ENCODE measurements at places on chromosomes 13 and 19.

DNA sequence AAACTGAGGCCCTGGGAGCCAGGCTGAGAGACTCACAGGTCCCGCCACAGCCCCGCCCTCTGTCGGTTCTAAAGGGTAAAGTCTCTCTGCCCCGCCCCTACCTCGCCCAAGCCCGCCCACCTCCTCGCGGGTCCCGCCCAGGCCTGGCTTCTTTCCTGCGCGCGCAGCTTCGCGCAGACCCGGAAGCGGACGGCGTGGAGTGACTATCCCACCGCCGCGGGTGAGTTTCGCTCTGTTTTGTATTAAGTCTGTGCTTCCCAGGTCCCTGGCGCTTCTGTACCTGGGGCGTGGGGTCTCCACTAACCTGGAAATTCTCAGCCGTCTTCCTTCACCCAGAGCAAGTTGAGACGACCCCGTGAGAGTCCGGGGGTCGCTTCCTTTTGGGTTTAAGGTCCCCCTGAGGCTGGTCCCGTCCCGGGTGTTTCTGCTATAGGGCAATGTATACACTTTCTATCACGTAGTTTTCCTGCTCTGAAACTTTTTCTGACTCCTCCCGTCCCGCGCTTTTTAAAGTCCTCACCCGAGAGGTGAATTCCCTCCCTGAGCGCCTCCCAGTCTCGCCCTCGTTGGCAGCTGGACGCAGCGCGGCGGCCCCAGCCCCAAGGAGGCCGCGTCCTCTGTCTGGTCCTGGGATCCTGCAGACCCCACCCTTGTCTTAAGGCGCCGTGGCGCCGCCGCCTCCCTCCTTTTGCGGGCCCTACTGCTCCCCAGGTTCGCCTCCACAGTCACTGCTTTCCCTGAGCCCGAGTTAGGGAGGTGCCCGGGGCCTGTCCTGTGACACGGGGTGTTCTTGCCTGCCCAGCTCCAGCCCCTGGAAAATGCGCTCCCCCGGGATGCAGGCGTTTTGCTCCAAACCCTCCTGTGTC is at the start of gene ZNF765:
Gene ZNF765 (plus strand): TSS at position 176 of the 866 bp plus-strand sequence. CDS start 2,867 bp downstream, outside the sequence.
- DNase-seq = peak; percentile 96
- H3K27ac ChIP-seq = peak within 1 kb of the TSS; percentile 72
- peaks cover 3% of the 10 kb centered on the region for H3K36me3 ChIP-seq
- peaks cover 18% of the 10 kb centered on the region for H3K4me1 ChIP-seq
- peak within 1 kb of the TSS; percentile 87 for H3K4me3 ChIP-seq

DNA sequence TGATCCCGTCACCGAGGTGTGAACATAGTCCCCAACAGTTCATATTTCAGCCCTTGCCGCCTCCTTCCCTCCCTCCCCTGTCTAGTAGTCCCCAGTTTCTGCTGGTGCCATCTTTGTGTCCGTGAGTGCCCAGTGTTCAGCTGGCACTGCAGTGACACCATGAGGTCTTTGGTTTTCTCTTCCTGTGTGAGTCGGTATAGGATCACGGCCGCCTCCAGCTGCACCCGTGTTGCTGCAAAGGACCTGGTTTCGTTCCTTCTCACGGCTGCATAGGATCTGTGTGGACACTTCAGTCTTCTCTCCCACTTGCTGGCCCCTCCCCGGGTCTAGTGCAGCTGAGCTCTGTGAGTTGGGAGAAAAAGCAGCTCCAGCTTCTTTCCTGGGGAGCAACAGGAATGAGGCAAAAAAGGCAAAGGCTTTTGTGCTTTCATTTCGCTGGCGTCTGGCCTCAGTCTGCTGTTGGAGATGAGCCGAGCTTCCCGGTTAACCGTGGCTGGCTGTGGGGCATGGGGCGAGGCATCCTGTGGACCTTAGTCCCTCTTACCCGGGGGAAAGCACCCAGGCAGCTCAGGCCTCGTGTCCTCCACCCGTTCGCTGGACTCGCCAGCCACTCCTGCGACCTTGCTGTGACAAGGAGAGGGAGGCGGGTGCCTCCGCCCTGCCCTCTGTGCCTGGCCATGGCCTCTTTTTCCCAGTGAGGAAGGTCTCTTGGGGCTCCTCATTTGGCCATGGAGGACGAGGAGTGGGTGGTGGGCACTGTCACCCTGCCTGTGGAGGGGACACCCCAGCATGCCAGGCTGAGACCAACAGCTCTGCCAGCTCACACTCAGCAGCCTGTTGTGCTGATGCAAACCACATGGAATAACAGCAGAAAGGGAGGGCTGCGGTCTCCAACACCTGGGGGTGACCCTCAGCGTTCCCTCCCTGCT is 196.5 kb downstream of the TEX29 start:
- no peaks in the 10 kb centered on the region for H3K27me3 ChIP-seq
- DNase-seq = no peak
- no peak overlapping the region for H3K4me3 ChIP-seq
- no peak overlapping the region for H3K27ac ChIP-seq
- H3K36me3 ChIP-seq = no peaks in the 10 kb centered on the region

DNA sequence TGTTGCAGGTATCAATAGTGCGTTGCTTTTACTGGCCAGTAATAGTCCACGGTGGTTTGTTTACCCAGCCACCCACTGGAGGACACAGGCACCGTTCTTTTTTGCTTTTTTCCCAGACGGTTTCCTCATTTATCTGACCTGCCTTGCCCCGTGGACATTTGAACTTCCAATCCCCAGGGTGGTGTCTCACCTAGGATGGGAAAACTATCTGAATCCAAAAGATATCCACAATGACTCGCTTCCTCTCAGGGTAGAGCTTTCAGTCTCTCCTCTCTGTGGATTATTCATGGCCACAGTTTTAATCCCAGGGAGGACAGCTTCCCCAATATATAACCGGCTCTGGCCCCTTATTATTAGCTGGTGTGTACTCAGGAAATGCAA is 170.8 kb downstream of the FOXO1 start:
- no peak for DNase-seq
- no peaks in the 10 kb centered on the region for H3K36me3 ChIP-seq
- no peaks in the 10 kb centered on the region for H3K4me1 ChIP-seq
- H3K27me3 ChIP-seq = no peaks in the 10 kb centered on the region
- H3K4me3 ChIP-seq = no peak overlapping the region
- no peak overlapping the region for H3K27ac ChIP-seq

DNA sequence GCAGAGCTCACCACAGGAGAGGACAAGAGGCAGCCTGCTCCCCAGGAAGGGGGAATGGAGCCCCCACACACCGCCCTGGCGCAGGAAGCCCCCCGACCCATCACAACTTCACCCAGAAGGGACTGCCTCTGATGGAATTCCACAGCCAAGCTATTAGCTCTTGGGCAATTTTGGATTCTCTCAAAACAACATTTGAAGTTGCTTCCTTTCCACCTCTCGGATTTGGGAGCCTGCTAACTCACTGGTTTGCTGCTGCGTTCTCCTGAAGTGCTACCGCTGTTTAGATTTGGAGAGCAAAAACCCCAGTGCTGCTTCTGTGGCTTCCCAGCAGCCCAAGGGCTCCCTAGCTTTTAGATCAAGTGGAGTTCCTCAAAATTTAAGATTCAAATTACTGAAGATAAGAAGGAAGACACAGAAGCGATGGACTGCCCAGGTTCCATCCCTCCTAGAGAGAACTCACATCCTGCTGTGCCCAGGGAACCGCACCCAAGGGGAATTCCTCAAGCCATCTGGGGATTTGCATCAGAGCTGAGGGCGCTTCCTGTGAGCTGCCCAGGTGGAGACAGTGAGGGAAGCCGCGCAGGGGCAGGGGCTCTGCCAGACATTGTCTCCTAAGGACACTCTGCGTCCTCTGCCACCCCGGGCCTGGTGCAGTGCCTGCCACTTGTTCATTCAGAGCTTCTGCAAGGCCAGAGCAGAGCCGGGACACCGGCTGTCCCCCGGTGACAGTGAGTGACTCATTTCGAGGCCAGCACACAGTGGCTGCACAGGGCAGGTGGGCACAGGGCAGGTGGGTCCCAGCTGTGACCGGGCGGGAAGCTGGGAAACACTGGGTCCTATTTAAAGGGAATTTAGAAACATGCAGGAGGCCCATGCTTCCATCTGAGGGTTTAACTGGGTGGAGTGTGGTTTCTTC is 45.5 kb downstream of the COL4A1 start:
- H3K4me1 ChIP-seq = peaks cover 14% of the 10 kb centered on the region
- no peak overlapping the region for H3K27ac ChIP-seq
- H3K4me3 ChIP-seq = no peak overlapping the region
- DNase-seq = no peak
- H3K36me3 ChIP-seq = no peaks in the 10 kb centered on the region

DNA sequence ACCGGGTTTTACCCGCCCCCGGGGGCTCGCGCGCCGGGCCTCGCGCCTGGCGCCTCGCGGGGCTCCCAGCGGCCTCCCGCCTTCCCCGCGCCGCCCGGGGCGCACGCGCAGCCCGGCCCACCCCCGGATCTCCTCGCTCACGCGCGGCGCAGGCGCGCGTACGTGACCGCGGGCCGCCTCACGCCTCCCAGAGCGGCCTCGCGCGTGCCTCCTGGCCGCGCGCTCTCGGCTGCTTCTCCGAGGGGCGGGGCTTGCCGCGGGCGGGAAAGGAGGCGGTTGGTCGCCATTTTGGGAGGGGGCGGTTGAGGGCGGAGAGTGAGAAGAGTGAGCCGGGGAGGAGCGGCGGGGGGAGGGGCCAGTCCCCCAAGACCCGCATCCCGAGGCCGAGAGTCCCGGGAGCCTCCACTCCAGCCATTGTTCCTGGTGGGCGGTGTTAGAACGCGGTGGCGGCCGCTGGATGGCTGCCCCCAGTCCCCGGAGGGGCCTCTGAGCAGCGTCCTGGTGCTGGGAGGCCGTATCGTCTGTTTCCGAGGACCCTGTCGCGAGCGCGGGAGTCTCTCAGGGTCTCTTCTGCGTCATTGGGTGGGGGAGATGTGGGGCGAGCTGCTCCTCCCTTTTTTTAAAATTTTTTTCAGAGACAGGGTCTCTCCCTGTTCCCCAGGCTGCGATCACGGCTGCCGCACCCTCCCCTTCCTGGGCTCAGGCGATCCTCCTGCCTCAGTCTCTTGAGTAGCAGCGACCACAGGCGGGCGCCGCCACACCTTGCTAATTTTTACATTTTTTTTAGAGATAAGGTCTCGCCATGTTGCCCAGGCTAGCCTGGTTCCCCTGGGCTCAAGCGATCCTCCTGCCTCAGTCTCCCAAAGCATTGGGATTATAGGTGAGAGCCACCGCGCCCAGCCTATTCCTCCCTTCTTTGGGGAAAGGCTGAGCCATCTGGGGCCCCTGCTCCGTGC is at the start of gene ZNF541:
Gene ZNF541 (minus strand): TSS at position 78 of the 956 bp plus-strand sequence. CDS start 17,292 bp downstream, outside the sequence.
- H3K4me1 ChIP-seq = peaks cover 8% of the 10 kb centered on the region
- no peaks in the 10 kb centered on the region for H3K27me3 ChIP-seq
- H3K27ac ChIP-seq = no peak within 1 kb of the TSS
- H3K36me3 ChIP-seq = no peaks in the 10 kb centered on the region
- peak; percentile 59 for DNase-seq
- H3K4me3 ChIP-seq = no peak within 1 kb of the TSS

- H3K27ac ChIP-seq = peak overlapping the region; percentile 16
- H3K4me1 ChIP-seq = peaks cover 26% of the 10 kb centered on the region
- DNase-seq = no peak
- no peak overlapping the region for H3K4me3 ChIP-seq
- H3K36me3 ChIP-seq = no peaks in the 10 kb centered on the region
Measured at GRCh38 chr13:75432811-75433244, 49.1 kb downstream of the TBC1D4 start.

DNA sequence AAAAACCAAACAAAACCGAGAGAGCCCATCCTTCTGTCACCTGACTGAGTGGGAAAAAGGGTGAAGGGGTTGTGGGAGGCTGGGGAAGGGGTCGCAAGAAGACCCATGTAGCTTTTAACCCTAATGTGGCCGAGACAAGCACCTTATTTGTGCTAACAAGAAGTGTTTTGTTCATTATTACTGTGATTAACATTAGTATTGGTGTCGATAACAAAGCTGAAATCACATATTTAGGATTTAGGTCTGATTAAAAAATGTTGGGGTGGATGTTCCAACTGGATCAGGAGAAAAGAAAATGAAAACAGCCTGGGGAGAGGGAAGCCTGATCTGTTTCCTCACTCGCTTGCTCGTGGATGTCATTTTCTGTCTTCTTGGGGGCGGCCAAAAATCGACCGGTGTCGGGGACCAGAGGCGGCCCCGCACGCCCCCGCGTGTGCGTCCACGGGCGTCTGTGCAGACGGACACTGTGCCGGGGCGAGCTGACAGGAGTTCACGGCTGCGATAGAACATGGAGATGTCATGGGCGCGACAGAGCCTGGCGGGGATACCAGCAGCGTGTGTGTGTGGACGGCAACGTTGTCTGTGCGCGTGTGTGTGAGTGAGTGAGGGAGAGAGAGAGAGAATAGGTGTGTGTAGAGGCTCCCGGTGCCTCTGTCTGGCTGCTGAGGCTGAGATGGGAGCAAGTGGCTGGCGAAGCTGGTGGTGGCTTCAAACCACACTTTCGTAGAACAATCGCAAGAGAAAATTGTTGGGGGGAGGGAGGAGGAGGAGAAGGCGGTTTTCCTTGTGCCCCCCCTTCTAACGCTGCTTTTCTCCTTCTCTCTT is 29.1 kb downstream of the NFIX start:
- no peak for DNase-seq
- no peak overlapping the region for H3K4me3 ChIP-seq
- no peaks in the 10 kb centered on the region for H3K27me3 ChIP-seq

GRCh38 chr13:34748596-34748995 is 193.5 kb upstream of the NBEA start:
- H3K27me3 ChIP-seq = no peaks in the 10 kb centered on the region
- H3K27ac ChIP-seq = peak overlapping the region; percentile 77
- H3K4me3 ChIP-seq = no peak overlapping the region
- no peaks in the 10 kb centered on the region for H3K36me3 ChIP-seq
- no peak for DNase-seq
- peaks cover 15% of the 10 kb centered on the region for H3K4me1 ChIP-seq

Data from body of pancreas (tissue), 4 donors.